ENCODE measurements at places on chromosomes 13 and 19.

GRCh38 chr19:40673397-40673796 is 17.1 kb downstream of the NUMBL start:
- DNase-seq: no peak

GRCh38 chr19:29841559-29842367 is 30.0 kb downstream of the CCNE1 start:
- peak; percentile 83 for DNase-seq

DNA sequence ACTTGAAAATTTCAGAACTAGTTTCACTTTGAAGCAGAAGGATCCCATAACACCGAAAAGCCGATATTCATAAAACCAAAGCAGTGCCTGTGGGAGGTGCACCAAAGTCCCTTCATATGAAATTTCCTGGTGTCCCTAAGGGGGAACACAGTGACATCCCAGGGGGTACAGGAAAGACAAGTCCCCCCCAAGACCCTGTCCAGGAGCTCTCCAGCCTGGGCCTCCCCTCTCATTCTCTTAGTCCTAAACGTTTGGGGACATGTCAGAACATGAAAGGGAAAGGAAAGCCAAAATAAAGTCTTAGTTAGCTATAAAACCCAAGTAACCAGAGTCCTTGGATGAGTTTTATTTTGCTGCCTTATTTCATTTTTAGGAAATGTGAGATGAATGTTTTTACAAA is 56.6 kb downstream of the MRPL57 start:
- no peak for DNase-seq

DNA sequence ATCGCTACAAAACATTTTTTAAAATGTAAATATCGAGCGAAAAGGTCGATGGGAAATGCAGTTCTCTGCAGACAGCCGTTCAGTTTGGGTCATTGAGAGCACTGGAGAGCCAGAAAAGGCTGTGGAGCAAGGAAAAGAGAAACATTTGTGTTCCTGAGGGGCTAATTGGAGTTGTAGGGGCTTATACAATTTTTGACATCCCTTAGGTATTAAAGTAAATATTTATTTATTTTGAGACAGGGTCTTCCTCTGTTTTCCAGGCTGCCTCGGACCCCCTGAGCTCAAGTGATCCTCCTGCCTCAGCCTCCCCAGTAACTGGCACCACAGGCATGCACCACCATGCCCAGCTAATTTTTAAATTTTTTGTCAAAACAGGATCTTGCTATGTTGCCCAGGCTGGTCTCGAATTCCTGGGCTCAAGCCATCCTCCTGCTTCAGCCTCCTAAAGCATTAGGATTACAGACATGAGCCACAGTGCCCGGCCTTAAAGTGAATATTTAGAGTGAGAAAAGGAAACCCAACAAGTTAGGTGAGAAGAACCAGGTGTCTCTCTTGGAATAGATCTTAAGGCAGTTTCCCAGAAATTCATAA is 825 bp upstream of the YIF1B start:
- DNase-seq: no peak

DNA sequence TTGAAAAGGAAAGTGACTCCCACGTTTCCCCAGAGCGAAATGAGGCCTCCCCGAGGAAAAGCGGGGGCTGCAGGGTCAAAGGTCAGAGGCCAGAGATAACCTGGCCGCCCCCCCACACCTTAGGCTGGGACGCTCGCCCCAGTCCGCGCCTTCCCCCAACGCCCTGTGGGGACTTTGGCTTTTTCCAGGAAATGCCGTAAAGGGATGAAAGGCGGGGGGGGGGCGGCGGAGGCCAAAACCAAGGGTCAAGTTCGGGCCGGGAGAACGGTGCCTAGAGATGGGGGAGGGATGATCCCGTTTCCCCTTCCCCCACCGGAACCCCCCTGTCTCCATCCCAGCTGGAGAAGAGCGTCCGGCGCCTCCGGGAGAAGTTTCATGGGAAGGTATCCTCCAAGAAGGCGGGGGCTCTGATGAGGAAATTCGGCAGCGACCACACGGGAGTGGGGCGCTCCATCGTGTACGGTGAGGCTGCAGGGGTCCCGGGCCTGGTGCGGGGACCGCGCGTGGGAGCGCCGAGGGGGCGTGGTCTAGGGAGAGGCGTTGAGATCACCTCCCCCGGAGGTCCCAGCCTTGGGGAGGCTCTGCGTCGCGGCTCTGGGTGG is 575 bp downstream of the SHFL start:
- no peak for DNase-seq

- peak; percentile 37 for DNase-seq
Observed at GRCh38 chr13:29846475-29847256, 3.8 kb downstream of the UBL3 start.

- DNase-seq: no peak
Observed at GRCh38 chr19:16202320-16203255, 4.9 kb downstream of the AP1M1 start.

DNA sequence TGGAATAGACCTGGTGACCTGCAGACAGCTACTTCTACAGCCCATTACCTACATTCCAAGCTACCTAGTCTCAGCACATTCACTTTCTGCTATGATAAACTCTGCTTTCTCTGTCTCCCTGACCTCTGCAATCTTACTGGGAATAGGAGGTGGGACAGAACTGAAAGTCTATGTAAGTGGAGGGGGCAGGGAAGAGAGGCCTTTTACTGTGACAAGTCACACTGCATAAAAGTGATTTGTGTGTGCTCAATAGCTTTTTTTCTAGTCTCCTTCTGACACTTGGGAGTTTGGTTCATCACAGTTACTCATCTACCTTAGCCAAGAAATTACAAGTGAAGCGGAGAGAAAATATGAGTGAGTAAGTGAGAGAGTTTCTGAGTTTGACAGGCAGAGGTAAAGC is 322.4 kb downstream of the OLFM4 start:
- DNase-seq: no peak

GRCh38 chr13:65940720-65941119 is 1289.4 kb downstream of the PCDH9 start:
- no peak for DNase-seq

DNA sequence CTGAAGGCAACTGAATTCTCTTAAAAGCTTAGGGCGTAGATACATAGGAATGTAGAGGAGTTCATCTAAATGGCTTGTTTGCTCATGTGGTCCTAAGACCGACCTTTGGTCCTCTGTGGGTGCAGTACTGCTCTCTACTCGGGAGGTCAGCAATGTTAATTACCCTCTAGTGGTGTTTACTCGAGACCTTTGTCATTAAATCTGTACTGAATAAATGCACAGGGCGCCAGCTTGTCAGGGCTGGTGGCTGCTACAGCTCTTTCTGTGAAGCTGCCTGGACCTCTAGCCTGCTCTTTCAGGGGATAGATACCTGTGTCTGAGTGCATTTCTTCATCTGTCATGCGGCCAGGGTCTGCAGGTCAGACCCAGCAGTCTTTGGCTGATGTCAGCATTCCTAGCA is 29.2 kb upstream of the MPHOSPH8 start:
- no peak for DNase-seq

DNA sequence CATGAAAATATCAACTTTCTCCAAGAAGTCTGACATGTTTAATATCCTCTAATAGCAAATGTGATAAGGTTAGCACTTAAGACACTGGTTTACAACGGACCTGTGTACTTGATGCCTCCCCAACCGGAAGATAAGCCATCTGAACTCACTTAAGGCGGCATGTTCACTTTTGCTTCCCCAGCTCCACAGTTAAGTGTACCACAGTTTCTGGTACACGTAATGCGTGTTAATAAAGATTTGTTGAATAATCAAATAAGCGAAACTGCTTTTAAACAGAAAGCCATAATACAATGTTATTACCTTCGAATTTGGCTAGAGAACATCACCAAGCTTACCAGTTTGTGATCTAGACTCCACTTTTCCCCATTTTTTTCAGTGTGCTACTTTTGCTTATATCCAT is 1.4 kb upstream of the PAN3 start:
- DNase-seq: peak; percentile 17

DNA sequence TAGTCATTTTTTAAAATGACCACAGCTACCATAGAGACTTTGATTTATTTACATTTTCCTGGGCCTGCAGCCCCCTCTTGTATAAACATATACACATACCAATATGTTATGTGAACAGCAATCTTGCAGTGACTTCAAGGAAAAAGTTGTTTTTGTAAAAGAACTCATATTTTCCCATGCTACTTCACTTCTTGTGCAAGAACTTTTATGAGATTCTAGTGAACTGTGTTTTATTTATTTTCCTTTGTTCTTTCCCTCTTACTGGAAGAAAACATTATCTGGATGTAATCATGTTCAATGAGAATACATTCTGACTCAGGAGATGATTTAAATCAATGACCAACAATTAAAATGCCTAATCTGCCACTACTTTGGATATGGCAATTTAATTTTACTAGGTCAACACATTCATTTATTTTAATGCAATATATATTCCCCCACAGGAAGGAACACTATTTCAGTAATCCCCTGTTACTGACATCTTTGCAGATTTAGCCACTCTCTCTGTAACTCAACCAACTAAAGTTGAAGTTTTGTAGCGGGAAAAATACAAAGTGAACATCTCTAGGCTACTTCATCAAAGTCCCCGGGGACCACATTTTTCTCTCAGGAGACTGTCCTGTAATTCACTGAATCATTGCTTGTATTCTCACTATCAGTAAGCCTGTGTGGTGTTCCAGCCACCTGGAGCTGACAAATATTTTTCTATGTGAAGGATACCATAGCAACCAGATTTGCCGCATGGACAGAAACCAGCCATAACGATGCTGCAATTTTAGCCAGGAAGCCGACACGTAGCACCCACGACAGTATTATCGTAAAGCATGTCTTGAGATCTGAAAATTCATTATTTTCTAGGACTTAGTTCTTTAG is 90.5 kb downstream of the STARD13 start:
- DNase-seq: peak; percentile 25

DNA sequence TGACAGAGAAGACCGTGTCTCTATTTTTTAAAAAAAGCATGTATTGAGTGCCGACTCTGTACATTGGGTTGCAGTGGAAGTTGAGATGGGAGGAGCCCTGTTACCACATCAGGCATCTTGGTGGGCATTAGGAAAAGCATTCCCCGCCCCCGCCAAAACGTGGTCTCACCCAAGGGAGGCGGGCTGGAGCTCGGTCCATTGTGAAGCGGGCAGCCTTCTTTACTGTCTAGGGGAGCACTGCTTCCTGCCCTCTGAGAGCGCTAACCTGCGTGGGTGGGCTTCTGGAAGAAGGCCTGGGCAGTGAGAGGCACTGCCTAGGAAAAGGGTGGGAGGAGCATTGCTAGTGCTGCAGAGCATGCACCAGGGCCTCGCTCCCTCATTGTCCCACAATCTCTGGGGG is 3.9 kb downstream of the NR1H2 start:
- DNase-seq: no peak

- DNase-seq: no peak
Observed at GRCh38 chr19:15210323-15210781, 9.6 kb upstream of the NOTCH3 start.

DNA sequence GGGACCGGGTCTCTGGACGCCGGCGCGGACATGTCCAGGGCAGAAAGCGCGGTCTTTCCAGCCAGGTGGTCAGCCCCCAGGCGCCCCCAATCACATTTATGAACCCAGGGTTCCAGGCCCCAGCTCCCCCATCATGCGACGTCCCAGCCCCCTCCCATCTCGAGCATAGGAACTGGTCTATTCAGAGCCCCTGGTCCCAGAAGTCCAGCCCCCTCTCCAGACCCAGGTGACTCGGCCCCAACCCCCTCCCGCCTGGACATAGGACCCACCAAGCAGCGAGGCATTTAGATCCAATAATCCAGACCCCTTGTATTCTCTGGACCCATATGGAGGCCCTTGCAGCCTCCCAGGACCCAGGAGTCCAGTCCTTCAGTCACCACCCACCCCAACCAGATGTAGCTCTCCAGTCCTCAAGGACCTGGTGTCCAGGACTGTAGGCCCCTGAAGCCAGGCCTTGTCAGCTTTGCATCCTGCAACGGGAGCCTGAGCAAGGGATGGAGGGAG is 501 bp downstream of the APLP1 start:
- no peak for DNase-seq

- DNase-seq: no peak
Observed at GRCh38 chr13:93628136-93628797, 401.7 kb downstream of the GPC6 start.

DNA sequence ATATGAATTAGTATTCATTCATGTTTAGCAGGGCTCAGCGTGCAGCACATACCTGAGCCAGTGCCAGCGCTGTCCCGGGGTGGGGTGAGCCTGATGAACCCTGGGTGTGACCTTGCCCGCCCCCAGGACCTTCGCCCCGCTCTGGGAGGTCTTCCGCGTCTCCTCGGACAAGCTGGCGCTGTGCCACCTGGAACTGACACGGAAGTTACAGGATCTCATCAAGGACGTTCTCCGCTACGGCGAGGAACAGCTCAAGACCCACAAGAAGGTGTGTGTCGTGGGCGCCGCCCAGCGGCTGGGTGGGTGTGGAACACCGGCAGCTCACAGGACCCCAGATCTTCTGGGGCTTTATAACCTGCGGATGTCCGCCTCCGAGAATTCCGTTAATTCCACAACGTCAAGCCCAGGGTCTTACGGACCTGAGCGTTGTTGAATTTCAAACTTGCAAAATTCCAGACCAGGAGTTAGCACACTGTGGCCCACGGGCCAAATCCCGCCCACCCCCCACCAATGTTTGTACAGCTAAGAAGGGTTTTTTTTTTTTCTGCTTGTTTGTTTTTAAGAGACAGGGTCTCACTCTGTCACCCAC is 15.4 kb downstream of the FCHO1 start:
- peak; percentile 98 for DNase-seq

- DNase-seq: peak; percentile 63
Observed at GRCh38 chr13:94967183-94968039, 255.1 kb upstream of the SOX21 start.

GRCh38 chr13:26497968-26498511 is 59.4 kb upstream of the WASF3 start:
- DNase-seq: no peak

DNA sequence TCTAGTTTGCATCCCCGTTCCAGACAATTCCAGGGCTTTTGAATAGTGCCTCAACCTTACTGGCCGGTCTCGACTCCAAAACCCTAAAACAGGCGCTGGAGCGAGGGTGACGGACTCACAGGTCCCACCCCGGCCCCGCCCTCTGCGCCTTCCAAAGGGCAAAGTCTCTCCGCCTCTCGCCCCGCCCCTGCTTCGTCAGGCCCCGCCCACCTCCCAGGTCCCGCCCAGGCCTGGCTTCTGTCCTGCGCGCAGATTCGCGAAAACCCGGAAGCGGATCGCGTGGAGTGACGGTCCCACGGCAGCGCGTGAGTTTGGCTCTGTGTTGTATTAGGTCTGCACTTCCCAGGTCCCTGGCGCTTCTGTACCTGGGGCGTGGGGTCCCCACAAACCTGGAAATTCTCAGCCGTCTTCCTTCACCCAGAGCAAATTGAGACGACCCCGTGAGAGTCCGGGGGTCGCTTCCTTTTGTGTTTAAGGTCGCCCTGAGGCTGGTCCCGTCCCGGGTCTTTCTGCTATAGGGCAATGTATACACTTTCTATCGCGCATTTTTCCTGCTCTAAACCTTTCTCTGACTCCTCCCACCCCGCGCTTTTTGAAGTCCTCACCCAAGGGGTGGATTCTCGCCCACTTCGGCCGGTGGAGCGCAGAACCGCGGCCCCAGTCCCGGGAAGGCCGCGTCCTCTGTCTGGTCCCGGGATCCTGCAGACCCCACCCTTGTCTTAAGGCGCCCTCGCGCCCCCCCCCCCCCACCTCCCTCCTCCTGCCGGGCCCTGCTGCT is at the start of gene ZNF813:
ZNF813 (plus strand) TSS at position 249 of the 778 bp plus-strand sequence. CDS start 16,090 bp downstream, outside the sequence.
- peak; percentile 91 for DNase-seq

- DNase-seq: peak; percentile 91
Observed at GRCh38 chr13:48595431-48596429, 58.0 kb upstream of the CYSLTR2 start.

GRCh38 chr13:31923134-31923763 is 108.3 kb upstream of the FRY start:
- DNase-seq: peak; percentile 62
